Natural killer cell treated with Interleukin-12 subunit alpha and Interleukin-12 subunit beta and Interleukin-15 and Interleukin-18, amount 100 ng/mL, for 72 hours (primary cell): ENCODE measurements at places on chromosomes 7 and 10. TPM values are rescaled to one million over a fixed set of nuclear protein-coding genes. Genes with fewer than 3 reads are reported as not detected.

DNA sequence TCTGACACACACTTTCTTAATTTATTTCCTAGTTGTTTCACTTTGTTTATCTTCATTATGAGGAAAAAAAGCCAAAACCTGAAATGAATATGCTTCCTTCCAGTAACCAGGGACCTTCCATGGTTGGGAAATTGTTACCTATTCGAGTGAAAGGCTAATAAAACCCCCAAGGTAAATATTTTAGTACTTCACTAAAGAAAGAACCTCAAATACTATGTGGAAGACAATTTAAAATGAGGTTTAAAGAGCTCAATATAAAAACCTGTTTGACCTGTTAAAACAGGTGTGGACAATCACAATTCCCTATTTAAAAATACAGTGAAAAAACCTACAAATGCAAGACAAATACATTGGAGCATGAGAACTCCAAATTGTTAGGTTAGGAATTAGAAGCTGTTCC is 192.6 kb downstream of the CFTR start:
- no peak for DNase-seq

GRCh38 chr7:150969475-150969874 is 8.6 kb downstream of the KCNH2 start:
- no peak for DNase-seq

GRCh38 chr10:101301111-101301731 is 52.7 kb upstream of the BTRC start:
- DNase-seq, result no peak

DNA sequence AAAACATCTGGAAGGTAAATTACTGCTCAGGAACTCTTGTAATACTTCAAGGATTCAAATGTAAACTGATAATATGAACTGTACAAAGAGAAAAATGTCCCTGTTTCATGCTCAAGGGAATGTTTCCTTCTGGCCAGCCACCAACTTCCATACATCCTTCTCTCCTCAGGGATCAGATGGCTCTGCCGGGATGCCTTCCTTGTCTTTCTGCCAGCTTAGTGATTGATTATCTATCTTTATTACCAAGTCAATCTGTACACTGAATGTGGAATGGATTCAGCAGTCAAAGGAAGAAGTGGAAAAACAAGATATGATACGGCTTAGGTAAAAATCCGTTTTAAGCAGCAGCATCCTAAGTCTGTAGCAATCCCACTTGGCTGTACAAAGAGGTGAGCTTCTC is 178.3 kb downstream of the PTN start:
- DNase-seq, result no peak

GRCh38 chr7:105600720-105601550 is 19.6 kb upstream of the EFCAB10 start:
- no peak for DNase-seq

DNA sequence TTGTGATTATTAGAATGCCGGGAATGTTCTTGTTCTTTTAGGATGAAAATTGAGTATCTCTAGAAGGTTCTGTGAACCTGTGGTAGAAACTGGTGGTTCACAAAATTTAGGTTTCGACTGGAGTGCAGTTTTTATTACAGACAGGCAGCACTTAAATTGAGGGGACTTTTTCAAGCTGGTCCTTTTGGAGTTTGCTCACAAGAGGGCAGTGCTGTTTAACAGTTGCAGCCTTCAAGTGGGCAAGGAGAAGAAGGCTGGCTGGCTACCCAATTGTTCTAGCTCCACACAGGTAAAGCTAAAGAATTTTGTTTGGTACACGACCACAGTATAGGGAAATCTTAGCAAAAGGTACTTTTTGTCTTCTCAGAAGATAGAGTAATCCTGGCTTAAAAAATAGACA is 233.6 kb downstream of the SNX13 start:
- no peak for DNase-seq

GRCh38 chr7:99002148-99002826 is 124.0 kb downstream of the TRRAP start:
- no peak for DNase-seq

- no peak for DNase-seq
Measured at GRCh38 chr10:52984169-52984568, 211.6 kb upstream of the MBL2 start.

- DNase-seq, result no peak
Measured at GRCh38 chr7:90951986-90952954, 312.0 kb upstream of the FZD1 start.

- DNase-seq, result no peak
Measured at GRCh38 chr10:11525503-11525902, 85.9 kb downstream of the USP6NL start.

GRCh38 chr10:119243967-119244366 is 36.6 kb downstream of the GRK5 start:
- DNase-seq, result no peak

GRCh38 chr10:32199714-32200394 is 143.6 kb upstream of the KIF5B start:
- no peak for DNase-seq

GRCh38 chr10:86017841-86018734 is 348.5 kb downstream of the GRID1 start:
- no peak for DNase-seq

GRCh38 chr7:101593556-101593955 is 35.5 kb downstream of the MYL10 start:
- no peak for DNase-seq

DNA sequence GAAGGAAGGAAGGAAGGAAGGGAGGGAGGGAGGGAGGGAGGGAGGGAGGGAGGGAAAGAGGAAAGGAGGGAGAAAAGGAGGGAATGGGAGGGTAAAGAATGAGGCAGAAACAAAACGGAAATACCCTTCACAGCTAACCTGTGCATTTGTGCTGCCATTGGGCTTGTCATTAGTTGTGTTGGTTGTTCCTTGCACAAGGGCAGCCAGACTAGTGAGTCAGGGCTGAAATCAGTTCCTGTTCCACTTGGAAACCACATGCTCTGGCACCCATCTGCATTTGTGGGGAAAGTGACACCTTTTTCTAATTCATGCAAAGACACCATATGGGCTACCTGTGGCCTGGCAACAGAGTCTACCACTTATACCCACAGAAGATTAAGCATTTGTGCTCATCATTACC is 1004.0 kb upstream of the C7orf33 start:
- DNase-seq, result no peak

DNA sequence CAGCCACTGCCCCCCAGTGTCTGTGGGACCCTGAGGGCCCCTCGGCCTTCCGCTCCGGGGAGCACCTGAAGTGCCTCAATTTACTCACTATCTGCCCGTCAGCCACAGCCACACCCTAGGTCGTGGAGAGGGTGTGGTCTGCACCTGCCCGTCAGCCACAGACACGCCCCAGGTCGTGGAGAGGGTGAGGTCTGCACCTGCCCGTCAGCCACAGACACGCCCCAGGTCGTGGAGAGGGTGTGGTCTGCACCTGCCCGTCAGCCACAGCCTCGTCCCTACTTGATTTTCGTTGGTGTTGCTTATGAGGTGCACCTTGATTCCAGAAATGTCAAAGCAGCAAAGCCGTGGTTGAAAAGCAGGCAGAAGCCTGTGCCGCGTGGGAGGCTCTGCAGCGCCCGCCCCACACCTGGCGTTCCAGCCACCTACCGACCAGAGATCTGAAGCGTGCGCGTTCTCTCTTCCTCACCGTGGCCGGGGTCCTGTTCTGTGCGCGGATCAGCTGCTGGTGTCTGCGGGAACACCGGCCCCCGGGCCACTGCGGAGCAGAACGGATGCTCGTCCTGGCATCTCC is 101.6 kb downstream of the DYNC2I1 start:
- DNase-seq, result no peak

- DNase-seq, result no peak
Measured at GRCh38 chr7:47181746-47182361, 400.1 kb downstream of the TNS3 start.

DNA sequence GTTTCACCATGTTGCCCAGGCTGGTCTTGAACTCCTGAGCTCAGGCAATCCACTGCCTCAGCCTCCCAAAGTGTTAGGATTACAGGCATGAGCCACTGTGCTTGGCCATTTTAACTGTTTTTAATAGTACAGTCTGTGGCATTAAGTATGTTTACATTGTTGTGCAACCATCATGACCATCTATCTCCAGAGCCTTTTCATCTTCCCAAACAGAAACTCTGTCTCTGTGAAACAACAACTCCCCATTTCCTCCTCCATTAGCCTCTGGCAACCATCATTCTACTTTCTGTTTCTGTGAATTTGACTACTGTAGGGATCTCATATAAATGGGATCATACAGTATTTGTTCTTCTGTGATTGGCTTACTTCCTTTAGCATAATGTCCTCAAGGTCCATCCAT is 48.3 kb upstream of the SEPHS1 start:
- no peak for DNase-seq

GRCh38 chr7:131431289-131431688 is 103.6 kb downstream of the MKLN1 start:
- DNase-seq, result no peak

- peak; percentile 25 for DNase-seq
Measured at GRCh38 chr10:117218654-117219053, 21.4 kb downstream of the KCNK18 start.

Gene AGAP9
- 5.3 TPM for total RNA-seq

Gene PTPN20
- total RNA-seq, result not detected

Gene TIMM23B
- total RNA-seq, result 24.1 TPM

Gene CADPS2
- total RNA-seq, result not detected

Gene ZWINT
- 59.5 TPM for total RNA-seq

Gene TRIM73
- total RNA-seq, result 2.1 TPM

Gene HOXA4
- total RNA-seq, result not detected

Gene PRKCQ
- total RNA-seq, result 55.3 TPM

Gene LOXL4
- total RNA-seq, result not detected
